Bronchial smooth muscle cell (primary cell): ENCODE measurements at places on chromosomes 11 and 22. TPM values are rescaled to one million over a fixed set of nuclear protein-coding genes. Genes with fewer than 3 reads are reported as not detected.

The TSSK2 gene
- total RNA-seq: not detected in 2 replicates

The ALG8 gene
- total RNA-seq: 21.7 and 35.3 TPM in 2 replicates

The NNMT gene
- total RNA-seq: 133 and 234 TPM in 2 replicates

The UBQLN3 gene
- 0.09 and 0.16 TPM in 2 replicates for total RNA-seq

The RHOG gene
- 7.2 and 8.4 TPM in 2 replicates for total RNA-seq

The ARHGAP42 gene
- 1.6 and 3.9 TPM in 2 replicates for total RNA-seq

The C11orf65 gene
- 1.6 and 1.9 TPM in 2 replicates for total RNA-seq
